ENCODE measurements at places on chromosomes 12 and 14. TPM values are rescaled to one million over a fixed set of nuclear protein-coding genes. Genes with fewer than 3 reads are reported as not detected.

OR4K14 gene
- total RNA-seq, result not detected

DPF3 gene
- 2.9 TPM for total RNA-seq

GRCh38 chr14:77052281-77053044, 24.0 kb upstream of the IRF2BPL start:
- DNase-seq, result peak; percentile 66

DNA sequence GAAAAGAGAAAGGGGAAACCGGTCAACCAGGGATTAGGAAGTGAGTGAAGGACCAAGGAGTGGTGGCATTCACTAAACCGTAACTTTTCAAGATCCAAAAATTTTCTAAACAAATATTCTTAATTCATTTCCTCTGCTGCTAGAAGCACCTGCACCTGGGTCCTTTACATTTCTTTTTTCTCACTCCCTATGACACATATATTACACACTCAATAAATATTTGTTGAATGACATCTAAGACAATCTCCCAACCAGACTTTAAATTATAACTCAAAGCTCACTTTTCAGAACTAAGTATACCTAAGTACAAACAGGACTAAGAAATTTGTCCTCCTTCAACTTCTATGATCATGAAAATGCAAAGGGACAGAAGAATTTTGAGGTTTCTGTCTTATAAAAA, 11.1 kb downstream of the TTC5 start:
- no peak for DNase-seq

- DNase-seq, result no peak
Observed at GRCh38 chr12:126506426-126507182, 1441.4 kb downstream of the AACS start.

DNA sequence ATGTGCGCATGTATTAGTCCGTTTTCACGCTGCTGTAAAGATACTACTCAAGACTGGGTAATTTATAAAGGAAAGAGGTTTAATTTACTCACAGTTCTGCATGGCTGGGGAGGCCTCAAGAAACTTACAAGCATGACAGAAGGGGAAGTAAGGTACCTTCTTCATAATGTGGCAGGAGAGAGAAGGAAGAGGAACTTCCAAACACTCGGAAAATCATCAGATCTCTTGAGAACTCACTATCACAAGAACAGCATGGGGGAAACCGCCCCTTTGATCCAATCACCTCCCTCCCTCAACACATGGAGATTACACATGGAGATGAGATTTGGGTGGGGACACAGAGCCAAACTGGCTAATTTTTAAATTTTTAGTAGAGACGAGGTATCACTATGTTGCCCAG, 41.8 kb upstream of the SNX6 start:
- DNase-seq, result no peak

CLEC9A gene
- total RNA-seq, result not detected

LTB4R gene
- total RNA-seq, result 3.6 TPM

MORN3 gene
- not detected for total RNA-seq

DNA sequence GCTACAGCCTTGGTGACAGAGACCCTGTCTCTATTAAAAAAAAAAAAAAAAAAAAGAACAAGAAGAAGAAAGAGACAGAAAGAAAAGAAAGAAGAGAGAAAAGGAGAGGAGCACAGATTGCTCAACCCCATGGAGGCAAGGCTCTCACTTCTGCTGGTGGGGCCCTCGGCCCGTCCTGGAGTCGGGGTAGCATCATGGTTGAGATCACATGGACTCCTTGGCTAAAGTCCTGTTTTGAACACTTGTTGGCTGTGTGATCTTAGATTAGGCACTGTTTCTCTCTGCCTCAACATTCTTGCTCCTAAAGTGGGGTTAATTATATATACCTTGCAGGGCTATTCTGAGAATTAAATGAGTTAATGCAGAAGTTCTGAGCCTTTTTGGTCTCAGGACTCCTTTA, 207.7 kb downstream of the CACNA1C start:
- DNase-seq, result no peak

NDRG2 gene
- 276 TPM for total RNA-seq

DNA sequence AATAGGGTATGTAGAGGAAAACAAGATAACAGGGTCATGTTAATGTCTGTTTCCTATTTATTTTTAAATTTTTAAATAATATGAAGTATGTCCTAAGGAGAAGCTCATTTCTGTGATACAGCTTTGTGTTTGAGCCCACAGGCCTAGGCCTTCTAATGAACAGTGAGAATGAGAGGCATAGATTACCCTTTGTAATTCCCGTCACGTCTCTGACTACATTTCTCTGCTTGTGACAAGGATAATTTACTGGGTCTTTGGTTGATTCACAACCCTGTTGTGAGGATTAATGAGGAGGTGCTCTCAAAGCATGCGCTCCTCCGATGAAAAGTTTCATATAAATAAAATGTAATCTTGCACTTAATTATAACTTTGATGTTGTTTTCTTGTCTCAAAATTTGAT, 56.1 kb downstream of the SYT10 start:
- no peak for DNase-seq

CCDC198 gene
- total RNA-seq, result not detected

DNA sequence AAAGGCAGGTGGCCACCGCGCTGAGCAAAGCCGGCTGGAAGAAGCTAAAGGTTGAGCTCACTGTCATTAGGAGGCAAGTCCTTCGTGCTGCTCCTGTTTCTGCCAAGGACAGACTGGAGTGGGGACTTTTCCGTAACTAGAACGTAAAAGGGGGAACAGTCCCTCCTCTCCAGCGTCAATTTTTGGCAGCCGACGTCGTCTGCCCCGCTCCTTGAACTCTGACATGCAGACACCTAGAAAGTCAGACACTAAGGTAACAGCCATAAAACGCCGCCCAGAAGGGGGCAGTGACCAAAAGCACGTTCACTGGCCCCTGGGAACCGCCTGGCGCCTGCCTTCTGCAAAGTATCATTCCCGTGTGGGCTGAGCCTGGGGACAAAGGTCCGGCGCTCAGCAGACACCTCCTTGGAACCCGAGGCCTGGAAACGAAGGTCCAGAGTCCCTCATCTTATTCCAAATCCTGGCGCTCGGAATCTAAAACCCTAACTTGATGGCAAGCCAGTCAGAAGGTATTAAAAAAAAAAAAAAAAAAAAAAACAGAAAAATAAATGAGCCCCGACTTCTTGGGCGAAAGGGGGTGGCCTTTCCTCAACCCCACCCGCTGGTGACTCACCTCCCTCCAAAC, 1.1 kb upstream of the LRP1 start:
- peak; percentile 85 for DNase-seq

GRCh38 chr14:41498959-41499358, 107.7 kb upstream of the LRFN5 start:
- no peak for DNase-seq

- no peak for DNase-seq
Observed at GRCh38 chr12:65778258-65779090, 45.8 kb upstream of the HMGA2 start.

PTPRR gene
- total RNA-seq, result 4.2 TPM

GRCh38 chr14:79597566-79597965, 613.7 kb downstream of the DIO2 start:
- no peak for DNase-seq

DNA sequence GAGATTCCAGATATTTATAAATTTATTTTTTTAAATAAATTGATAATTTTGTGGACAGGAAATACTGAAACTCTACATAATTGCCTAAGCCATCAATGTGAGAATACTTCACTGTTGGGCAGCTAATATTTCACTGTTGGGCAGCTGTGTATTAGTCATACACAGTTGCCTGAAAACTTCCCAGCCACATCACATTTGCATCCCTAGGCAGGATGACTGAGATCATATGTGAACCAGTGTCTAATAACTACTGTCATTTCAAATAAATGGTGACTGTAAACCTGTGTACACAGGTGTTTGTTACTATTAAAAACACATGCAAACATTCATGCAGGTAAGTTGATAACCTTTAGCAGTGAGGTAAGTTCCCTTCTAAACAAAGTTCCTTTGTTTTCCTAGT, 43.9 kb downstream of the TMTC3 start:
- DNase-seq, result no peak

NFATC4 gene
- 29.6 TPM for total RNA-seq

GRCh38 chr14:60632777-60633176, 16.5 kb downstream of the SIX1 start:
- DNase-seq, result no peak

DNA sequence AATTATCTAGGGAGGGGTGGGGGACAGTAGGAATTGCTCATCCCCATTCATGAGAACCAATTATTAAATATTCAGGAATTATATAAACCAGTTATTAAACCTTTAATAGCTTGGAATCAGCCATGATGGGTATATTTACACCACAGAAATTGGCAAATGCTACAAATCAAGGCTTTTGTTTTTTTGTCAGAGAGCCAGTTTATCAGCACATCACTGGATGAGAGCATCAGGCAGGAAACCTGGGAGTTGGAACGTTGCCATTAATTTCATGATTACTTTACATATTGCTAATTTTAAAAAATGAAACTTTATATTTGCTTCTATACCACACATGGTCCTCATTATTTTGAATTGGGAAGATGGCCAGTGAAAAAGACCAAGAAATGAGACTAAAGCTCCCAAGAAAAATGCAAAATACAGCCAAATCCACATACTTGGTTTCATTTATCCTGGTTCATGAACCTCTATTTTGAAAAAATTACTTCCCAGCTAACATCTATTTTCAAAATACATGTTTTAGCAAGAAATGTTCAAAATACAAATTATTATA, 48.4 kb downstream of the ATL1 start:
- DNase-seq, result no peak

- no peak for DNase-seq
Observed at GRCh38 chr14:95935228-95935822, 58.7 kb downstream of the TUNAR start.

- DNase-seq, result no peak
Observed at GRCh38 chr14:75049731-75050201, 1.5 kb downstream of the MLH3 start.

CCND2 gene
- 98.7 TPM for total RNA-seq

- DNase-seq, result no peak
Observed at GRCh38 chr12:53747095-53747494, 4.7 kb downstream of the CISTR start.

NEUROD4 gene
- total RNA-seq, result not detected

GPR135 gene
- total RNA-seq, result 5.7 TPM

DNA sequence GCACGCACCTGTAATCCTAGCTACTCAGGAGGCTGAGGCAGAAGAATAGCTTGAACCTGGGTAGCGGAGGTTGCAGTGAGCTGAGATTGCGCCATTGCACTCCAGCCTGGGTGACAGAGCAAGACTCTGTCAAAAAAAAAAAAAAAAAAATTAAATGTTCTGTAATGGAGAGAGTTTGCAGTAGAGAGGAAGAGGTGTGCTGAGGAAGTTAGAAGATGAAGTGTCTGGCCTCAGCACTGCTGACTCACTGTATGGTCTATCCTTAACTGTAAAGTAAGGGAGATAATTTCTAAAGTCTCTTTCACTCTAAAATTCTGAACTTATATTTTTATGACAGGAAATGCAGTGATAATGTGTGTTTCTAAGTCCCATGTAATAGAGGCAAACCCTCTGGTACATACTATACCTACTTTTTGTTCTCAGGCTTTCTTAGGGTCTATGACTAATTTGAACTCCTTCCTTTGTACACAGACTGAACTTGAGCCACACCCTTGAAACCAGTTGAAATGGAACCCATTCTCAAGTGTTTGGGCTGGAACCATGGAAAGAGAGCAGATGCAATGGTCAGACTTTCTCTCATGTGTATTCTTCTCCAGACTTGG, 278.1 kb upstream of the FAR2 start:
- no peak for DNase-seq

NINJ2 gene
- 4.3 TPM for total RNA-seq

DNA sequence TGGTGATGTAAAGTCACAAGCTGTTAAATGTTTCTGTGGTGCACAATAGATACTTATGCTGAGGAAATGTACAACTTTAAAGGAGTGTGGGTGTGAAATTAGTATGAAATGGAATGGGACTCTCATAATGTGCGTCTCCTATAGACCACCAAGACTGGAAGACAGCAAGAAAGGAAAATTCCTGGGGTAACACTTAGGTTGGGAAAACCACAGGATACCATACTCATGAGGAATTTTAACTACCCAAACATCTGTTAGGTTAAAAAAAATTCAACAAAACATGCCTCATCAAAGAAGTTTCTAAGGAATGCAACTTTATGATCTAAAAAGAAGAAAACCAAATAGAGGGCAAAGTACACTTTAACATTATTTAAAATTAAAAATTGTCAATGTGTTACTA, 113.7 kb upstream of the MYF6 start:
- DNase-seq, result no peak

C12orf54 gene
- total RNA-seq, result 8.3 TPM

BBOF1 gene
- 9.6 TPM for total RNA-seq

TMEM30B gene
- 0.54 TPM for total RNA-seq

CLEC7A gene
- total RNA-seq, result 8.9 TPM

DNA sequence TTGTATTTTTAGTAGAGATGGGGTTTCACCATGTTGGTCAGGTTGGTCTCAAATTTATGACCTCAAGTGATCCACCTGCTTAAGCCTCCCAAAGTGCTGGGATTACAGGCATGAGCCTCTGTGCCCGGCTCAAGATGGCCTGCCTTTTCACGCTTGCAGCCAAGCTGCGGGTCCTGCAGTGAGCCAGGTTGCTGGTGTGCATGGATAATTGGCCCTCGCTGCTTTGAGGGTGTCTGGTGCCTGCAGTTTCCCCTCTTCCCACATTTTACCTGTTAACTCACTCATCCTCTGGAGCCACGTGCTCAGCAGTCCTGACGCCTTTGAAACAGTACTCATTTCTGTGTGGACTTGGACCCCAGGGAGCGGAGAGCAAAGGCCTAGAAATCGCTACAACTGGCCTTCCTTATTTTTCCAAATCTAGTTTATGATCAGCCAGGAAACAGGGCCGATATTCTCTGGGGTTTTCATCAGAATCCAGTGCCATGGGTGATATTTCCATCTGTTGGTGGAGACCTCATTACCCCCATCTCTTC, 42.2 kb downstream of the TPCN1 start:
- peak; percentile 46 for DNase-seq

PLCZ1 gene
- not detected for total RNA-seq

- DNase-seq, result no peak
Observed at GRCh38 chr14:24875203-24875838, 174.6 kb downstream of the STXBP6 start.

PPP4R4 gene
- total RNA-seq, result 3.0 TPM

DNA sequence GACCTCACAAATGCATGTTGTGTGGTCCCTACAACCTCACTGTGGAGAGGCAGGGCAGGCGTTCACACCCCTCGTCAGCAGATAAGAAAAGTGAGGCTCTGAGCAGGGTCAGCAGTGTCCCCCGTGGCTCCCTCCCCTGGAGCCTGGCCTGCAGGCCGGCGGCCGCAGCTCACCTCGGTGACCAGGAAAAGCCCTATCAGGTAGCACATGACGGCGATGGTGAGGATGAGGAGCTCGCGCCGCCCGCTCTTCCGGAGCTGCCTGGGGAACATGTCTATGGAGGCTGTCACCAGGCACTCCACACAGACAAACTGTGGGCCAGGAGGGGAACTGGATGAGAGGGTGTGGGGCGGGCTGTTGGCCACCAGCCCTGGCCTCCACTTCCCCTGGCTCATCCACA, 18.0 kb downstream of the SLC6A12 start:
- DNase-seq, result no peak

IAPP gene
- not detected for total RNA-seq

DNA sequence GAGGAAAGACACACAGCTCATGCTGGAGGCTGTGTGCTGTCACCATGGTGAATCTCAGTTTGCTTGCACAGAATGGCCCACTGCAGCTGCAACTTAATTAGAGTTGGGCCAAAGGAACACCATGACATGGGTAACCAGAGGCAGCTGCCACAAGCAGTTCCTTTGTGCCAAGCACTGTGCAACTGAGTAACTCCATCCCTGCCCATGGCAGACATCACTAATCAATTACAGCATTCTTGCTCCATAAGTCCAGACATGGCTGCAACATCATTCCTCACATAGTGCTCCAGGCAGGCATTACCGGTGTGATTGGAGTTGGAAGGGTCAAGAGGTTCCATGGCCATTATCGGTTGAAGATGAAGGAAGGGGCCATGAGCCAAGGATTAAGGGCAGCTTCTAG, 207.0 kb downstream of the RBM19 start:
- no peak for DNase-seq
